CD4-positive, alpha-beta T cell treated with Interleukin-17A for 4 hours (primary cell): ENCODE measurements at places on chromosomes 16 and 17.

DNA sequence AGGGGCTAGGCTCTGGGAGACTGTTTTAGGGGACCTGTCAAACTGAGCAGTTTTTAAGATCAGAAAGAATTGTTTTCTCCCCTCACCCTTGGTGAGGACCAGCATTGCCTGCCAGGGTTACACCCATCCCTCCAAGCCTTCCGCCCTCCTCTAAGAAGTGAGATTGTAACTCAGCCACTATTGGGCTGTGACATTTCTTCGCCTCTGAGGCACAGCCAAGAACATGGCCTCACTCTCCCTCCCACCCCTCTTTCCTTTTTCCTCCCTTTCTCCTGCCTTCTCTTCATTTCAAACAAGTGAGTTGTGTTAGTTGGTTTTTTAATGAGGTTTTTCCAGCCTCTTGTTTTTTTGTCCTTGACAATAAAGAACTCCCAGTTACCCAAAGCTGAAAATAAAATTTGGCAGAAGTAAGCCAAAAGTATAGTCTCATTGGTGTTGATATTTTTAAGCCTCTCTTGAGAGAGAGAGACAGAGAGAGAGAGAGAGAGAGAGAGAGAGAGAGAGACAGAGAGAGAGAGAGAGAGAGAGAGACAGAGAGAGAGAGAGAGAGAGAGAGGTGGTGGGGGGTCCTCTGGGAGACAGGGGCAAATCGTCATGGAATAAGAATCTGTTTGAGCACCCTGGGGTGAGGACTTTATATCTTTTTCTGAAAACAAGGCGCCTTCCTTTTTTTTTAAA, 77.2 kb upstream of the TBX2 start:
- no peak for DNase-seq

- DNase-seq = peak; percentile 63
These were observed 18.2 kb downstream of the COTL1 start for GRCh38 chr16:84599521-84600202.

DNA sequence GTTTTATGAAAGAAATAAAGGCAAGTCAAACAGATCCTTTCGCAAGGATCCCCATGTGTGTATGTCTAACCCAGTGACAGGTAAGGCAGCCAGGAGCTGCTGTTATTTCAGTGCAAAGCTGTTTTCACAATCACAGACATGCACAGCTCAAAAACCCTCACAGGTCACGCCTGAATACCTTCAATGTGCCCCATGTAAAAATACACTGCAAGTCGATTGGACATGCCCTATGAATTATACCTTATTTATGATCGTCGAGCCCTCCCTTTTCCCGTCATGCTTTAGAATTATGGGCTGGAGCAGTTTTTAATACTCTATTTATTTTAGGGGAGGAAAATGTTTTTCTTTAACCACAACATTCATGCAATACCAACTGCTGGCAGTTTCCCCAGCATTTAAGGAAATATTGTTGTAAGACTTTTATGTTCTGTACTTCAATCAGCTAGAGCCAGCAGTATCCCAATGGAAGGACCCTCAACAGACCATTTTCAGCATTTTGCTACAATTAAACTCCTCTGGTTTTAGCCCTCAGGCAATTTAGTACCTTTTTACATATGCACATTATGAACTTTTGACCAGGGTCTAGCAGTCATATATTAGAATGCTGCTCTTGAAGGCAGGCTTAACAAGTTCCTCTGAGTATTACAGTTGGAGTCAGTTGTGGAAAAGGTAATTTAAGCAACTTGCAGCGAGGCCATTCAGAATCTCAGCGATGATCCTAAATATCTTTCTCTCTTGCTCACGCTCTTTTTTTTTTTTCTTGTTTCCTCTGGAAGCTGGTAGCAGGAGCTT, 362.2 kb downstream of the WWOX start:
- no peak for DNase-seq

DNA sequence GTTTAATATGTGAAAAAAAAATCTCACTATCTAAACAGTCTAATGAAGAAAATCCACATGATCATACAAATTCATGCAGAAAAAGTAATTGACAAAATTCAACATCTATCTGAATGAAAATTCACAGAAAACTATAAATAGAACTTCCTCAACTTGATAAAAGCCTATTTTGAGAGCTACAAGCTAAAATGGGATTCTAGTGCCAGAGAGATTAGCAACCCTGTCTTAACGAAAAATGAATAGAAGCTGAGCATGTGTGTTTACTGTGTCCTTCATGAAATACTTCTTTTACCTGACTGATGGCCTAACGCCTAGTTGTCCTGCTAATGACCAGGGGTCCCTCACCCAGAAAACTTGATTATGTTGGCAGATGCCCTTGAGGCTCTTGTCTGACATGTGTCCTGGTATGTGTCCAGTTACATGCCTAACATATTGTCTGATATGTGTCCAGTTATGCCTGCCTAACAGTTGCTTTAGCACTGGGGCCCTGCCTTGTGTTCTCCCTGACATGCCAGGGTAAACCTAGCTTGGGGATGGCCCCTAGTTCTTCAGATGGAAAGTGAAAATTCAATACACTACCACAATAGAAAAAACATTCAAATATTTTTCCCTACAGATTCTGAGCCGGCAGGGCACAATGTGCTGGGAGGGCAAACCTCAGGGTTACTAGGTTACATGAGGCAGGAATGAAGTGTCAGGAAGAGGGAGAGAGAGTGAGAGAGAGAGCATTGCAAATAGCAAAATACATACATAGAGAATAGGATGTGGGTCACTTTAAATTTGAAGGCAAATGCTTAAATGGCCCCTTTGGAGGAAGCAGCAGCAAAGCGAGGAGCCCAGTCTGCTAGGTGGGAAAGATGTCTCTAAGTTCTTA, 834.0 kb downstream of the CDH11 start:
- DNase-seq = no peak
